Stimulated activated CD4-positive, alpha-beta T cell treated with anti-CD3 and anti-CD28 coated beads, TNF-alpha, amount 100 ng/mL, for 1 hour (primary cell): ENCODE measurements at places on chromosomes 1 and 21.

- no peak for DNase-seq
Observed at GRCh38 chr1:229158927-229159326, 112.0 kb upstream of the RAB4A start.

DNA sequence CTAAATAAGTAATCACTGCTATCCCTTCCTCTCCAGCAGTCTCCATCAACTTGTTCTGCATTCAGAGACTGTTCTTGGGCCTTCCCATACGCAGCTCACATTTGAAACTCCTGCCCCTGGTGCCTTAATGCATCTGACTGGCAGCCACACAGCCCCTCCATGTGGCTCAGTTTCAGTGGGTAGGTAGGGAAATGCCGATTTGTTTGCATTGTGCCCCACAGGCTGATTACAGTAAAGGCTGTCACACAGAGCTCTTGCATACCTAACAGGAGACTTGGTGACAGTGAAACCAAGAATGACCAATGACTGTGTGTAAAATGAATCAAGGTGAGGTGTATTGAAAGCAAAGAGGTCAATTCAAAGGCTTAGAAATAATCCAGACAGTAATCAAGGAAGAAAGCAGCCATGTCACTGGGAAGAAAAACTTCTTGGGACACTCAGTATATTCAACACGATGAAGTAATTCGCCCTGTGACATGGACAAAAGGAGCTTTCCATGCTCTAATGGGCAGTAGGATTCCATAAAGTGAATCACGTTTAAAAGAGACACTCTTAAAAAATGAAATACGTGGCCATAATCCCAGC is 12.7 kb upstream of the B3GALNT2 start:
- DNase-seq, result no peak

GRCh38 chr1:51247022-51247421 is 10.9 kb downstream of the RNF11 start:
- DNase-seq, result no peak

DNA sequence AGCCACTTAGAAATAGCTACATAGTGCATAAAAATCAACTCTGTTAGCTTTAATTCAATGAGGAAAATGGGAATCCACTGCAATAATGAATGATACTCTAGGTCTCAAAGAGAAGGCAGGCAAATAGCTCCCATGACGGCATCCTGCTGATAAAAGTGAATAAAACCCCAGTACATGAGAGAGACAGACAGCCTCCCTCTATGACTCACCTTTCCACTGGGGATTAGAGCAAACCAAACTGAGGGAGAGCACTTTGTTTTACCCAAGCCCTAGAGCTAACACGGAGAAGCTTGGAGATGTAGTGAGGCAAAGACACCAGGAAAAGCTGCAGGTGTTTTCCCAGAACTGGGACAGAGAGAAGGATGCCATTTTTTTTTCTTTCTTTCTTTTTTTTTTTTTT is 621.9 kb downstream of the LRRIQ3 start:
- DNase-seq, result no peak

DNA sequence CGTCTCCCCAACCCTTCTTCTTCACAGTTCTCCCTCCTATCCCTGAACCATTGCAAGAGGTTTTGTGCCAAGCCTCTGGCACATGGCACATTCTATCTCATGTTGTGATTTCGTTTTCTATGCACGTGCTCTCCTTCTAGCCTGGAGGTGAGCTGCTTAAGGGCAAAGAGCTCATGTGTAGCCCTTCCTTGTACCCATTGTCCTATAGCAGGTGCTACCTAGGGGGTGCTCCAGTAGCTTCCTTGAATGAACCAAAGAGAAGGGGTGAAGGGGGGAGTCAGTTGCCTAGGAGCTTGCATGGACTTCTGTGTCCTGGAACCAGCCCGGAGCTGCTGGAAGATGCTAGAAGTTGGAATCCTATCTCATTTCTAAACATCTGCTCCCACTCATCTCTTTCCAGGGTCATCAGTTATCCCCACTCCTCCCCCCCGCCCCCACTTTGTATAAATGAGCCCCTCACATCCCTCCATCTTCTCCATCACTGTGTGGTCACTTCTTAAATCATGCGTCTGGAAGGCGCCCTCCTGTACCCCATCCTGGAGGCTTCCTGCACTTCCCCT is 535 bp upstream of the DISC1 start:
- no peak for DNase-seq

DNA sequence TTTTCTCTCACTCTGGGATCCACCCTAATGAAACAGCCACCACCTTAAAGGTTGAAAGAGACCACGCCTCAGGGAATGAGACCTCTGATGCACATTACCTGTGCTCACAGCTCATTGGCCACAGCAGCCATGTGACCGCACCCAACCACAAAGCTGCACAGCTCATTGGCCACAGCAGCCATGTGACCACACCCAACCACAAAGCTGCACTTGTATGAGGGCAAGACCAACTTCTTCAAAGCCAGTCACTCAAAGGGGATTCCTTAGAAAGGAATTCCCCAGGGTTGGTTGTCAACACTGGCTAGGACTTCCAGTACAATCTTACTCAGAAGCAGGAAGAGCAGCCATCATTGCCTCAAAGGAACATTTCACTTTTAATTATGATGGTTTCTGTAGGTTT is 43.6 kb upstream of the PDE9A start:
- DNase-seq, result no peak

DNA sequence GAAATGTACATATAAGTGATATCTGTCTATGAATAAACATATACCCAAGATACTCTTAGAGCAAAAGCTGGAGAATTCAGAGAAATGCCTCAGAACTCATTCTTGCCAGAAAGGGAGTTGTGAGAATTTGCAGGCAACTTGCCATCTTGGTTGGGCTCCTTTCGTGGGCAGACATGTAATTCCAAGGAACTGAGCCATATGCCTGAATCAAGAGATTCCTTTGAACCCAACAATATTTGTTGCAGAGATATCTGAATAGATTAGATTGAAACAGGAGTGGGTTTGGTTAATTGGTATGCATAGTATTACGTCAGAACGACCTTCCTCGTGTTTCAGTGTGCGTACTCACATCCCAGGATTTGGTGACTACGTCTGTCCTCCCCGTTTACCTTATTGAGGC is 67.0 kb downstream of the TGFB2 start:
- DNase-seq, result no peak

DNA sequence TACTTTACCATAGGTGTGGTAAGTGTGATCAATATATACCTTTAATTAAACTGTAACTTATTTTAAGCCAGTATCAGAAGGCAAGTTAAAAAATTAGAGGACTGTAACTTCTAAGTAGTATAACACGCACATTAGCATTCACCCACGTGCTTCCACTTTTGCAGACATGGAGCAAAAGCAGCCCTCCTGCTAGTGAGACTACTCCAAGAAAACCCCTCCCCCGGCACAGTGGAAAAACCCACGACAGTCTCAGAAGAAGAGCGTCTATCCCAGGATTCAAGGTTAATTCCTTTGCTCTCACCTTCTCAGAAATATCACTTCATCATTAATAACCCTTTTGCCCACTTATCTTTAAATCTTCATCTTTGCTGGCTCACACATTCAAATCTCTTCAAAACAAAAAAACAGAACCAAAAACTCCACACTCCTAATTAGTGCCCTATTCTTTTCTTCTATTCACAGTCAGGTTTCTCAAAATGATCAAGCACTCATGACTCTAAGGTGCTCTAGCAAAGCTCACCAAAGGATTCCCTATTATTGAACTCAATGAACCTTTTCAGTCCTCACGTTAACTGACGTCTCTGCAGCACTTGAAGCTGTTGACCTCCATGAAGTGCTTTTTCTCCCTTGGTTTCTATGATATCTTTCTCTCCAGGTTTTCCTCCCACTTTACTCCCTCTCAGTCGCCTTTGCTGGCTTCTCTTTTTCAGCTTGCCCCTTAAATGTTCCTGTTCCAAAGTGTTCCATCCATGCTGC is 213.5 kb downstream of the SMYD3 start:
- no peak for DNase-seq

GRCh38 chr1:237235091-237235490 is 193.1 kb downstream of the RYR2 start:
- DNase-seq, result no peak

- no peak for DNase-seq
Observed at GRCh38 chr1:224507771-224508523, 73.3 kb upstream of the WDR26 start.

DNA sequence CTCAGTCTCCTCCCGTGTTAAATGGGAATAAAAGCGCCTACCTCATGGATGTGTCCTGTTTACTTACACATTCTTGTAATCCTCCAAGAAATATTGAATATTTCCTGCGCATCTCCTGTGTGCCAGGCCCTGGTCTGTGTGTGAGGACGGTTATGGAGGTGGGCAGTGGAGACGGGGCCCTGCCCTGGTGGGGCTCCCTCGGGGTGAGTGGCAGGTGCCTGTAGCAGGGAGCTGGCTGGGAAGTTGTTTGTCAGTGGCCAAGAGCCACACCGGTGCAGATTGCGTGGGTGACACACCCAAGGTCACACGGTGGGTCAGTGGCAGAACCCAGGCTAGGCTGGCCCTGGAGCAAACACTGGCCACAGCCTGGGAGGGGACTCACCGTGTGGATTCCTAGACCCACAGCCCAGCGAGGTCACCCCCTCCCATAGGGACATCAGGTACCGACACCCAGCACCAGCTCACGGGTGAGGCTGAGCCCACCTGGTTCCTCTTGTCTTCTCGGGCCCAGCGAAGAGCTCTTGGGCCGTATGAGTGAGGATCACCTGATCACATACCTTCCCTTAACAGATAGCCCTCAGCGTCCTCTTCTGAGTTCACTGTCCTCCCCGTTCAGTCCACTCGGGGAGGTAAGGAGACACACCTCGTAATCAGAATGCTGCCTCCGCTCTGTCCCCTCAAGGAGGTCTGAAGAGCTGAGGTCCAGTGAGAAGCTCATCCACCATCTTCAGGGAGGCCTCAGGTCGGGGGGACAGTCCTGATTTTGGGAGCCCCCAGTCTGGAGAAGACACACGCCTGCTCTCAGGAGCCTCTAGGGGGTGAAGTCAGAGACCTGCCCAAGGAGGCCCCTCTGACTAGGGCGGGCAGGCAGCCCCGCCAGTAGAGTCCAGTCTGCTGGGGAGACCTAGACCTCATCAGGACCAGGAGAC is 349.6 kb downstream of the MATN1 start:
- no peak for DNase-seq

DNA sequence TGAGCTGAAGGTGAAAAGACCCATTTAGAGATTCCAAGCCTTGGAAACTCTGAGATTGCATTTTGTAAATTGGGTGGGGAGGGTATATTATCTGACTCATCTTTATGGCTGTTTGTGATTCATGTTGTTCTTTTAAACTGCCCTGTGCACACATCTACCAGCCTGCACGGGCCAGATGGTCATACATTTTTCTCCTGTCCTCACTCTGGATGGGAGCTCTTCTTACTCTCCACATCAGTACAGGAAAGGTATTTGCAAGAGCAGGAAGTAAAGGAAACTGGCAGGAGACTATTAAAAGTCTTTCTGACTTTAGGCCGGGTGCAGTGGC is 14.3 kb upstream of the NMNAT2 start:
- no peak for DNase-seq

- no peak for DNase-seq
Observed at GRCh38 chr1:44406737-44407429, 1.8 kb downstream of the RNF220 start.

DNA sequence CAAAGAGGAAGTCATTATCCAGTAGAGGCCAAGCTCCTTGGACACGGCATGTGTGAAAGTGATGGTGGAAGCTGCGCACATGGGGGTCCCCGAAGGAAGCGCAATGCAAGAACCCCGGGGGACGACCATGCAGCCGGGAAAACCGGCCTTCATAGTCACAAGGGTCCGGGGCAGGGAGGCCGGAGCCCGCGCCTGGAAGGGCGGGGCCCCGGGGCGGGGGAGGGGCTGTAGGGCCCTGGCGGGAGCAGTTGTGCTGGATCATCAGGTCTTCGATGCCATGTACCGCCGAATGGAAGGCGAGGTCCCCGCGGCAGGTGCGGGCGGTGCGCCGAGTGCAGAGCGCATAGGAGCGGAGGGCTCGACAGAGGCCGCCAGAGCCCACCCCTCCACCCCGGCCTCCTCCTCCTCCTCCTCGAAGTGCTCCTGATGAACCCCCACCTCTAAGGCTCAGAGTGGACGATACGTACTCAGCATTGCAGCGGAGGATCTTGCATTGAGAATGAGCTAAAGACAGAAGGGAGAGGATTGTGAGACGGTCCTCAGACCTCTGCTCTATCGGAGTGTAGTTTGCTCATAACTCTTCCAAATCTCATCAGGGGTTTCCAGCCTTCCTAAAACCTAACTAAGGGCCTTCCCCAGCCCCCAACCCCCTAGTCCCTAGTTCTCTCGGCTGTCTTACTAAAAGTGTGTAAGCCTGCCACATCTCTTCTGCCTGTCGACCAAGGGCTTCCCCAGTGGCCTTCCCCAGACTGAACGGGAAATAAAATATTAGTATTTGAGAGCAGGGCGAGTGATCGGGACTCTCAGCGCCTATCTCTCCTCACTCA is 2.1 kb downstream of the HJV start:
- DNase-seq, result no peak

DNA sequence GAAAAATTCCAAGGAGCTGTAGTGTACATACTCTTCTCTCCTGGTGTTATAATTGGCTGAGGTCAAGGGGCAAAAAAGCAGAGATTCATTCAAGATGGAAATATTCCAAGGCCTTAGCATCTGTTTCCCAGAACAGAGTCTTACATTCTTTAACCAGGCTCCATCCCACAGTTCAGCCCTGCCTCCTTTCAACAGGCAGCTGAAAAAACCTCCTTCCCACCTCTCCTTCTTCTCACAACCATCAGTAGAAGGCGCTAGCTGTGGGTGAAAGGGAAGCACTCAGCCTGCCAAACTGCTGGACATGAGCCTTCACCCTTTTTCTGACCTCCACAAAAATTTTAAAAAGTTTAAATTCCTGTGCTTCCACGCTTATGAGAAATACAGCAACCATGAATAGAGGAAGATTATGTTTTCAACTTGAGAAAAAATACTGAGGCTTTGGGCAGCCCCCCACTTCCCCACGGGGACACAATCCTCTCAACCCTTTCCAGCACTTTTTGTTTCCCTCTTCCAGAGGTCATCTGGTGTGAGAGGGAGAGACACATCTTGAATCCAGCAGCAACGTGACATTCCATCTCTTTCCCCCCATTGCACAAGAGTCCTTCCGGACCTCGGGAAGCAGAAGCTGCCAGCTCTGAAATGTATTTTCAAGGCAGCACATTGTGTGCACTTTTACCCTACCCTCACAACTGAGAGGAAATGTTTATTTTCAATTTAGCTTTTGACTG is 43.2 kb upstream of the FMO2 start:
- no peak for DNase-seq

GRCh38 chr1:180548686-180549317 is 10.0 kb upstream of the OVAAL start:
- DNase-seq, result no peak

GRCh38 chr1:18448889-18449288 is 31.8 kb upstream of the KLHDC7A start:
- DNase-seq, result no peak

- DNase-seq, result no peak
Observed at GRCh38 chr1:27662261-27662660, 9.7 kb downstream of the IFI6 start.

DNA sequence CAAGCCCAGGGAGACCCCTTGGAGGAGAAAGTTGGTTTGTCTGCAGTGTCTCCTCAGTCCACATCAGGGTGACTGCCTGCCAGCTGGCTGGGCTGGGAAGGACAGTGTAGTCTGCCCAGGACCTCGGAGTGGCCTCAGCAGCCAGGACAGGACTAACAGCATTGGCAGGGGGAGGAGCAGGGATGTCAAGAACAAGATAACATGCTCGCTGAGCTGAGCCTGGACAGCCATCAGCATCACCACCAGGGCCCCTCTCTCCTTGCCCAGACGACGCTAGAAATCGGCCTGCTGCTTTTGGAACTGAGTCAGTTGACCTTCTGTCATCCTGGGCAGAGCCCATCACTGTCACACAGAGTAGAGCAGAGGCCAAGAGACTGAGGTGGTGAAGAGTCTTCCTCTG is 83.6 kb upstream of the CNTN2 start:
- no peak for DNase-seq
